ENCODE measurements at places on chromosomes 1 and 21. TPM values are rescaled to one million over a fixed set of nuclear protein-coding genes. Genes with fewer than 3 reads are reported as not detected.

- DNase-seq = no peak
Observed at GRCh38 chr1:92837062-92837461, 5.2 kb downstream of the RPL5 start.

DNA sequence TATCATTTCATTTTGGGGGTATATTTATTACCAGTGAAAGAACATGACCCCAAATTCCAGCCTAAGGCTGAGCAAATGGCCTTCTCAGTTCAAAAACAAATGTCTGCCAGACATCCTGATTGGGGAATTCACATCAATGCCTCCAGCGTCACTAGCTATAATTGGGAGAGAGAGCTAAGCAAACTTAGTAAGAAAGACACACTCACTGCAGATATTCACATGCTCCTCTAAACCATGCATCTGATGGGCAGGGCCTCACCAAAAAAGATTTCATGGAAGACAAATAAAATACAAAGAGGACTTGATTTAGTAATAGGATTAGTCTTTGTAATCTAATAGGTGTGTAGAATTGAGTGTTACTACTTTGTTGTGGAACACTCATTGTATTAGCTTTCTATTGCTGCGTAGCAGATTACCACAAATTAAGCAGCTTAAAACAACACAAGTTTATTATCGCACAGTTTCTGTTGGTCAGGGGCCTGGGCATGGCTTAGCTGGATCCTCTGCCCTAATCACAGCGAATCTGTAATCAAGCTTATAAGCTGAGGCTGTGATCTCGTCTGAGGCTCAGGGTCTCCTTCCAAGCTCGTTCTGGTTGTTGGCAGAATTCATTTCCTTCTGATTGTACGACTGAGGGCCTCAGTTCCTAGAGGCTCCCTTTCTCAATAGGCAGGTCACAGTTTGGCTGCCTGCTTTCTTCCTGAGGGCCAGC, 243.0 kb downstream of the PBX1 start:
- no peak for DNase-seq

FCRL4 gene
- not detected for total RNA-seq

- no peak for DNase-seq
Observed at GRCh38 chr1:59072583-59072947, 224.3 kb upstream of the FGGY start.

- DNase-seq = no peak
Observed at GRCh38 chr21:26077521-26077920, 93.0 kb downstream of the APP start.

GRCh38 chr1:37064039-37064438, 29.7 kb upstream of the GRIK3 start:
- DNase-seq = no peak

AMY2A gene
- total RNA-seq = not detected

CFHR4 gene
- total RNA-seq = not detected

DNA sequence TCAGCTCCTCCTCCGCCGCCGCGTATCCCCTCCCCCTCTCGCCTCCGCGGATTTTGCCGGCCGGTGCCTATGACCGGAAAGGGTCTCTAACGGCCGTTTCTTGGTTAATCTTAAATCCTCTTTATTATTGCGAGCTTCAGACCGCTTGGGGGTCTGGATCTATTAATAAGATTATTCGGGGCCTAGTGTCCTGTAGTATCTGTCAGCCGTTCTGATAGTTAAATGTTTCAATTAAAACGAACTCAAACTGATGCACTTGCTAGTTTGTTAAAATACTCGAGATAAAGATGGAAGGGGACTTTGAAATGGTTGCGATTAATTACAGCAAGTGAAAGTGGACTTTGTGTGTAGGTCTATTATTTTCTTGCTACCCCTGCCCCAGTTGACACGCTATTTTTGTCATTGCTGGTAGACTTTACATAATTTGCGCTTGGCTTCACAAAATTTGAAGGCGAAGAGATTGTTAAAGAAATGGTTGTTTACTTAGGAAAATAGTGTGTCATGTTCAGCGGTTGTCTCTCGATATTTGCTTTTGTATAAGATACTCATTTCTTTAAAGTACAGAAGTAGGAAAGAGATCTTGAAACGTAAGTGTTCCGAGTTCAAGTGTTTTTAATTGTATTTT, 779 bp downstream of the SON start:
- no peak for DNase-seq

DNA sequence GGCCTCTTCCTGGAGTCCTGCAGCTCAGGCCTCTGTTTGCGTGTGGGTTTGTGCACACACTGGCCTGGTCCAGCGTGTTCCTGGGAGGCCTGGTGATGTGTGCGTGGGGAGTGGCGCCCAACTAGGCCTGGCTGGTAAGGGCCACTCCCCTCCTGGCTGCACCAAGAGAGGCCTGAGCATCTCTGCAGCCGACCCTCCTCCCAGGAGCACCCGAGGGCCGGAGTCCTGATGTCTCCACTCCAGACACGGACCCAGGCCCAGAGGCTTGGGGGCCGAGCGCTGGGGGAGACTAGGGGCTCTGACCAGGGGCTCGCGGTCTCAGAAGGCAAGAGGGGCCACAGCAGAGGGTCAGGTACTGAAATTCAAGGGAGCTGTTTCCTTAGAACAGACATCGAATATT, 33.3 kb downstream of the MORN1 start:
- DNase-seq = no peak

DNA sequence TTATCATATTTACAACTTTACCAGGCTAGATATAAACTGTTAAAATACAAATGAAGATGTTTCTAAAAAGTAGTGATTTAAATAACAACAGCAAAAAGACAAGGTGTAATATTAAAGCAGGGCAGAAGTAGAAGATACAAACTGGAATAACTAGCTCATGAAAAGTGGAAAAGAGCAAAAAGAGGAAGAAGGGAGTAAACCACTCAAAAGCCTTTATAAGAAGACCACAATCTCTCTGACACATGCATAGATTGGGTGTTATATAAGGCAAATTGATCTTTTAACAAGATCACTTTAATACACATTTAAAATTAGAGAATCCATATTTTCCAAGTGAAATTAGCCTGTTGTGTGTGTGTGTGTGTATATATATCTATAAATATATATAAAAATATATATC, 5.0 kb downstream of the DENND1B start:
- no peak for DNase-seq

TMEM200B gene
- total RNA-seq = 2.9 TPM

DNA sequence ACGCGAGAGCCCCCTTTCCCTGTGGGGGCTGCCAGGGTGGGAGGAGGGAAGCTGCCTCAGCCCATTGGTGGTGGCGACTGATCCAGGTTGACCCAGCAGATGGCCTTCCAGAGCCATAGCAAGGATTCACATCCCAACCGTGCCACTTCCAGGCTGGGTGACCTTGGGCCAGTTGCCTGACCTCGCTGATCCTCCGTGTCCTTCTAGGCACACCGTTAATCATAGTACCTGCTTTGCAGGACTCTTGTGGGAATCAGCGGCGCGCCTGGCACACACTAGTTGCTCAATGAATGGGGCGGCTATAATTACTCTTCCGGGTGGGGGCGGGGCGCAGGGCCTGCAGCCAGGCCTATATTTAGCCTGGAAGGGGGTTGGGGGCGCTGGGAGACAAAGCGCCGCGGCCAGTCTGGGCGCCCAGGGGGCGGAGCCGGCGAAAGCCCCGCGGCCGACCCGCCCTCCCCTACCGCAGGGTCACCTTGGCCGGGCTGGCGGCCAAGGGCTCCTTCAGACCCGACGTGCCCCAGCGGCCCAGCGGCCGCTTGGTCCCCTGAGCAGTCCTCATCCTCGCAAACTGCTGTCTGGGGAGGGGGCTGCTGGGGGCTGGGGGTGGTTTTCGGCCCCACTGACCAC, 5.1 kb downstream of the HSPB7 start:
- no peak for DNase-seq

DNA sequence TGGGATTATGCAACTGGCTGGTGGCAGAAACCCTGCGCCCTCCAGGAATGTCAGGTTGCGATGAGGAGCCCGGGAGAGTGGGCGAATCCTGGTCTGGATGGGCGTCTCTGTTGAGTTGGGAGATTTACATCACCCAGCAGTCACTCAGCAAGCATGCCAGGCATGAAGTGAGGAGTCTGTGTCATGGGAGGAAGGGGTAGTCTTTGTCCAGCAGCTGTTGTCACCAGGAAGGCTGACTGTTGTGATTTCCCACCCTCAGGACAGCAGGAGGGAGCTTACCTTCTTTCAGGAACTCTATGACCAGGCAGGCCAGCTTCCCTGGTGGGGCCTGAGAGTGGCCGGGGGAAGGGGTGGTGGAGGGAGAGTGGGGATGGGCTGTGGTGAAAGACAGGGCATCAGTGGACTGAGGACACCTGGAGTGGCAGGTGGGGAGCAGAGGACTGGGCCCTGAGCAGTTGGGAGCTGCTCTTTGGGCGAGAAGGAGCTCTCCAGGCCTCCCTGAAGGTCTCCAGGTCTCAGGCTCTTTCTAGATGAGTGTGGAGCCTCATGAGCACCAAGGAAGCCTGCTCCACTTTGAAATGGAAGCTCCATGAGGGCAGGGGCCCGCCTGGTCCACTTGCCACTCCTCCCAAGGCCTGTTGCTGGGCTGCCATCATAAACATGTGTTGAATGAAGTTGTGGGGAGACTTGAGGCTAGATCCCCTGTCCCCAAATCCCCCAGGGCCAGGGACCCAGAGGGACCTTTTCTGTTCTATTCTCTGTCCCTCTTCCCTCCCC, 21.3 kb upstream of the PKP1 start:
- no peak for DNase-seq

DNA sequence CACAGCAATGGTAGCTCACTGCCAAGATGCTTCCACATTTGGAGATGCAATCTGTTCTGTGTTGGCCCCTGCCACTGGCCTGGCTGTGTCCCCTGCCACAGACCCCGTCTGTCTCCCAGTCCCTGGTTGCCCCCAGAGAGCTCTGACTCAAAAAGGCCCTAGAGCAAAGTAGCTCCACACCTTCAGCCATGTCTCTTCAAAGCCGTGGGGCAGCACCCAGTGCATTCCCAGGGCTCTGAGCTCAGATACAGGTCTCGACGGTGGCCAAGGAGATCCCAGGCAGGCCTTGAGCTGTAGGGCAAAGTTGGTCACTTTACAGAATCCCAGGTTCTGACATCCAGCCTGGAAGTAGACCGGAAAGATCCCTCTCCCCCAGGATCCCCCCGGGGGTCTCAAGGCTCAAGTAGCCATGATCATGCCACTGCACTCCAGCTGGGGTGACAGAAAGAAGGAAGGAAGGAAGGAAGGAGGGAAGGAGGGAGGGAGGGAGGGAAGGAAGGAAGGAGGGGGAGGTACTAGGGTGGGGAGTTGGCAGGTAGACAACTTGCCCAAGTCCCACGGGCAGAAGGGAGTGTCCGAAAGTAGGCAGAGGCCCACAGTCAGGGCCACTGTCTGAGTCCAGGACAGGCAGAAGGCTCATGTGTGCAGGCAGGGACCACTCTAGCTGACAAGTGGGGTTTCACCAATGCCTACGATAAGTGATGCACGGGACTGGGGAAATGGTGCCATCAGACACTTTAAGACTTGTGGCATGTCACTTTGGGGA, 4.8 kb upstream of the ARF1 start:
- DNase-seq = no peak

SORT1 gene
- total RNA-seq = 65.2 TPM

GRCh38 chr1:100187912-100188311, 9.9 kb upstream of the LRRC39 start:
- DNase-seq = peak; percentile 7

DNA sequence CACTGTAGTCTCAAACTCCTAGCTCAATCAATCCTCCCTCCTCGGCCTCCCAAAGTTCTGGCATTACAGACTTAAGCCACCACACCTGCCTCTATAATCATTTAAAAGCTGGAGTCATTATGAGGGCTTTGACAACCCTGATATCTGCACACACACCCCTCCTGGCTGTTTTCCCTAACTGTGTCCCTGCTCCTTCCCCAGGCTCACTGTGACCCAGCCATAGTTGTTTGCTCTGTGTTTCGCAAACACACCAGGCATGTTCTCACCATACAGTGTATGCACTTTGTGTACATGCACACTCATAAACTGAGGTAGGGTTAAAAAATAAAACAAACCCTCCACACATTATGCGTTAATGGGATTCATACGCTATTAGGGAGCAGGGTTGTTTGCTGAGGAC, 21.8 kb upstream of the IL20 start:
- DNase-seq = no peak

CLDN17 gene
- total RNA-seq = not detected

PRDM16 gene
- 5.6 TPM for total RNA-seq

- no peak for DNase-seq
Observed at GRCh38 chr21:17780539-17780938, 38.6 kb downstream of the C21orf91 start.

PAPPA2 gene
- total RNA-seq = 6.9 TPM

DNA sequence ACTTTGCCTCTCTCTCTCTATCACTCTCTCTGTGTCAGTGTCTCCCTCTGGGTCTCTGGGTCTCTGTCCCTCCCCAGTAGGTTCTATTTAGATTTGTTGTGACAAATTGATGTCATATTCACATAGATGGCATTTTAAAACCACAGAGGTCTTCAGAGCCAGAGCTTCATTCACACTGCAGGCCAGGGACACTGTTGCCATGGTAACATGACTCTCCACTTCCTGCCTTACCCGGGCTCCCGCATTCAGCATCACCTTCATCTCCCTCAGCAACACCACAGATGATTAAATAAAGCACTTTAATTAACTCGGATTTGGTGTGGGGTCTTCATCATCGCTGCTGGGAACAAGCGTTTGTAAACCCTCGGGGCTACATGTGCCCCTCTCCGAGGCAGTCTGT, 132.6 kb downstream of the ETS2 start:
- no peak for DNase-seq

GRCh38 chr1:73104749-73105148, 822.4 kb upstream of the NEGR1 start:
- DNase-seq = no peak

- no peak for DNase-seq
Observed at GRCh38 chr21:45935628-45936027, 45.9 kb upstream of the COL6A1 start.

DNA sequence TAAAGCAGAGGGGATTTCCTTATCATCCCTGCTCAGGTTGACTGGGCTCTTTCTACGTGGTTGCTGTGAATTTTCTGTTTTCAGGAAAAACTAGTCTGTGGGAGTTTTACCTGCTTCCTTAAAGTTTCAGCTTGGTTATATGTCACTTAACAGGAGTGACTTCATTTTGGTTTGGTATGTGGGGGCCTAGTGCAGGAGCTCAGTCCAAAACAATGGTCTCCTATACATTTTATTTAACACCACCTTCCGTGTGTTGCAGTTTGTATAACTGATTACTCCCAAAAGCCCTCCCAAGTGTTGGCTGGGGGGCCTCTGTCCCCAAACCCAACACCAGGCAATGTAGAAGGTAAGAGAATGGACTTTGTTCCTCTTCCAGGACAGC, 5.3 kb downstream of the IL23R start:
- no peak for DNase-seq

- DNase-seq = no peak
Observed at GRCh38 chr1:225882694-225883615, 775 bp upstream of the TMEM63A start.

GRCh38 chr1:81702079-81702715, 98.5 kb upstream of the ADGRL2 start:
- no peak for DNase-seq
